ENCODE measurements at places on chromosomes 6 and 20.

DNA sequence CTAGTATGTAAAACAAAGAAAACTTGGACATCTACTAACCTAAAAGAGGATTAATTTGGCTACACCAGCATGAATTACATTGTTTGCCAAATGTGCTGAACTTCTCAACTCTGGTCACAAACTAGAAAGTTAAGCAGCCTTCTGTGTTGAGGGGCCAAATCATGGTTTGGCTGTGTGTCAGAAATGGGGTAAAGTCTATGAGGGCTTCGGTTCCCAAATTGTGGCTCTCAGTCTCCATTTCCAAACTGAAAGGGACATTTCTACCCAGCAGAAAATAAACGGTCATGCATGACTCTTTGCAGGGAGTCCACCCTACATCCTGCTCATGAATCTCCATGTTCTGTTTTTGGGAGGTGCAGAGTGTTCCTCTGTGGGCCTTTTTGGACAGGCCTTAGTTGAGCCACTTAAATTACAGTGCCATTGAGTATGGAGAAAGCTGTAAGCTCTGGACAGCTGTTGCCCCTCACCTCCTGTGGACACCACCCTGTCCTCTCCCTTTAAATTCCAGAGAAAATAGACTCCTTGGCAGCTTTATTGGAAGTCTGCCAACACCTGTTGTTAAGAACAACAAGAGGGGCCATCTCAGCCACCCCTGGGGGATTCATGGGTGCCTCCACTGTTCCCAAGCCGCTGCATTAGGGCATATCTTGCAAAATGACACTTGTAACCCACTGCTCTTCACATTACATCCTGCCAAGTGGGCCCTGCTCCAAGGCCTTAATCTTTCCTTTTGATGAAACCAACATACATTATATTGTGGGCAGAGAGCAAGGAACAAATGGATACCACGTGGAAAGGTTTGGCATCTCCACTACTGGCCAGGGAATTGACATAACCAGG is 27.5 kb upstream of the SNRPC start:
- DNase-seq: no peak

DNA sequence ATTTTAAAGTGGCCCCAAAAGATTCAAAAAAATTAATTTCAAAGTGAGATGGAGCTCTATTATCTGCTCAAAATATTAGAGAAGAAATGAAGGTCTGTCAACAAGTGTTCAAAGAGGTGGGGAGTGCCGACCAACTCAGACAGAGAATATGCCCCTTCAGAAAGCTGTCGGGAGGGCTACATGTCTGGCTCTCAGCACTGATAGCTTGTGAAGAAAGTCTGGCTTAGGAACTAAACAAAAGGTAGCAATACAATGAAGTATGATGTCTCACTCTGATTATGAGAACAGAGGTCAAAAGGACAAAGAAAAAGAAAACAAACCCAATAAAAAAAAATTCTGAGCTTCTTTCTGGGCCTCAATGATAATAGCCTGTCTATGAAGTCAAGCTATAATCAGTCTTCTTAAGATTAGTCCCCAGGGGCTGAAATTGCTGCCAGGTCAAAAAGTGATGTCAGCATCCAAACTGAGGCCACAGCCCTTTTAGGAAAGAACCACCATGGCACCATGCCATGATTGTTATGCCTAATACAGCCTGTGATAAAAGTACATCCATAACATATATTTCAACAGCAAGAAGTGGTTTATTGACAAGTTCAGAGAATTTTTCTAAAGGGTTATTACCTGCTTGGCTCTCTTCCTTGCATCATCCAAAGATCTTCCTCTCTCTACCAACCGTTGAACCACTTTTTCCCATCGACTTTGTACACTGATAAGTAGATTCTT is 150.9 kb downstream of the DST start:
- DNase-seq: no peak

GRCh38 chr6:84581494-84582259 is 182.7 kb downstream of the TBX18 start:
- DNase-seq: no peak

- no peak for DNase-seq
Observed at GRCh38 chr6:44217332-44218143, 812 bp downstream of the MYMX start.

DNA sequence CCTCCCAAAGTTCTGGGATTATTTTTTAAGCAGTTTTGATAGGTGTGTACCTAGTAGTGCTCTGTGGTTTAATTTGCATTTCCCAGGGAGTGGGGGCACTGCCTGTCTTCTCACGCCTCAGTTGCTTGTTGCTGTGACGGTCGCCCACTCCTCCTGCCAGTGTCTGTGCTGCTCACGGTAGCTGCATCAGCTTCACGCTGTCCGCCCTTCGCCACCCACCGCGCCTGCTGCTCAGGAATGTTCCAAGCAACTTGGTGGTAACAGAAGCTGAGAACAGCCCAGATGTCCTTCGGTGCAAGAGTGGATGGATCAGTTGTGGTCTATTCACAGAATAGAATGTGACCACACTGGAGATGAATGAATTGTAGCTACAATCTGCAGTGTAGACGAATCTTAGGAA is 22.9 kb downstream of the DNAJC5 start:
- DNase-seq: no peak

GRCh38 chr6:125188037-125188436 is 34.5 kb downstream of the TPD52L1 start:
- DNase-seq: no peak

DNA sequence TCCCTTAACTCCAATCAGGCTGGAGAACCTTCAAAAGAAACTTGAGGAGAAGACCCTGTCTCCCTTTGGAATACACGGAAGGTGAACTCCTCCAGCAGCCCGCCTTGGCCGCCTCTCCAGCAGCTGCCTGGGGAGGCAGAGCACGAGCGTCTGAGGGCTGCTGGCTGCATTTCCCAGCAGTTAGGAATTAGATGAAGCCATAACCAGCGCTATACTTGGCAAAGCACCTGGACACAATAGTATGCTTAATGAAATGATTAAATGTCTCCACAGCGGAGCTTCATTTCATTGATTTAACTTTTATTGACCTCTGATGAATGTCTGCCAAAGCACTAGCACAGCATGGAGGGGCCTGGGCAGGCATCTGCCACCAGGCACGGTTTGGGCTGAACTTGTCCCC is 73.5 kb downstream of the TMEM242 start:
- DNase-seq: no peak

GRCh38 chr6:78611102-78611620 is 256.2 kb upstream of the IRAK1BP1 start:
- DNase-seq: no peak

DNA sequence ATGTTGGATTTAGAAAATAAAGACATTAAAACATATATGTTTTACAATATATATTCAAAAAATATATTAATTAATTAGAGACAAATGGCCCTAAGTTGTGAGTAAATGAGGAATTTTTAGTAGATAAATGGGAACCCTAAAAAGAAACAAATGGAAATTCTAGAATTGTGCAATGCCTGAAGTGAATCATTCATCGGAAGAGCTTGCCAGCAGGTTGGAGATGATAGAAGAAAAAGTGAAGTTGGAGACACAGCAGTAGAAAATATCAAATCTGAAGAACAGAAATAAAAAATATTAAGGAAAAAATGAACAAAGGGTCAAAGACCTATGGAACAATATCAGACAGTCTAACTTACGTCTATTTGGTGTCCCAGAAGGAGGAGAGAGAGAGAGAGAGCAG is 109.4 kb upstream of the NEDD9 start:
- DNase-seq: no peak

- DNase-seq: no peak
Observed at GRCh38 chr6:118881440-118882313, 12.3 kb upstream of the ASF1A start.

- no peak for DNase-seq
Observed at GRCh38 chr20:58659841-58660240, 8.8 kb downstream of the STX16 start.

- DNase-seq: no peak
Observed at GRCh38 chr6:7505189-7505699, 36.2 kb upstream of the DSP start.

- DNase-seq: no peak
Observed at GRCh38 chr6:154901876-154902552, 93.1 kb upstream of the TIAM2 start.

DNA sequence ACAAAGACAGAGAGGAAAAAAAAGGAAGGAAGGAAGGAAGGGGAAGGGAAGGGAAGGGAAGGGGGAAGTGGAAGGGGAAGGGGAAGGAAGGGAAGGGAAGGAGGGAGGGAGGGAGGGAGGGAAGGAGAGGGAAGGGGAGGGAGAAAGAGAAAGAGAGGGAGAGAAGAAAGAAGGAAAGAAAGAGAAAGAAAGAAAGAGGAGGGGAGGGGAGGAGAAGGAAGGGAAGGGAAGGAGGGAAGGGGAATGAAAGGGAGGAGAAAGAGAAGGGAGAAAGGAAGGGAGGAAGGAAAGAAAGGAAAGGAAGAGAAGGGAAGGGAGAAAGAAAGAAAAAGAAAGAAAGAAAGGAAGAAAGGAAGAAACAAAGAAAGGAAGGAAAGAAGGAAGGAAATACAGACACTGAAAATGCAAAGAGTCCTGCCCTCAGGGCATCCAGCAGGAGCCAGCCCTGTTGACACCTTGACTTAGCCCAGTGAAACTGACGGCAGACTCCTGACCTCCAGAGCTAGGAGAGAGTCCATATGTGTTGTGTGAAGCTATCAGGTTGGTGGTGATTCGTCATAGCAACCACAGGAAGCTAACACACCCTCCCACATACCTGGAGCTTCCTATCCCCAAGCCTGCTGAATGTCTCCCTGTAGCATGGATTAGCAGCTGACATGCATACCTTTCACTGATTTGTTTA is 58.7 kb upstream of the SULF2 start:
- no peak for DNase-seq

DNA sequence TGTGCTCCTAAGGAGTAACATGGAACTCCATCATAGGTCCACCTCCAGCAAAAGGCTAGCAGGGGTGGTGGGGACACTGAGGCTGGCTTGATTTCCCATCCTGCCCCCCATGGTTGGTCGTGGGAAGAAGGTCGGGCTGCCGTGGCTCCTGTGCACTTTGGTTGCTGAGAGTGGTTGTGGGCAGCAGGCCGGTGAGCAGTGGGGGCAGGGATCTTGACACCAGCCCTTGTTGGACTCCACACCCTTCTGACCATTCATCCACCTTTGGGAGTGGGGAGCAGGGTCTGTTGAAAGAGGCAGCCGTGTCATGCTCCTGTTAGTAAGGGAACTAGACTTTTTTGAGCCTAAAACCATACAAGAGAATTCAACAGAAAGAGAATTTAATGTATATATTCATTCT is 175.2 kb downstream of the ARID1B start:
- no peak for DNase-seq

DNA sequence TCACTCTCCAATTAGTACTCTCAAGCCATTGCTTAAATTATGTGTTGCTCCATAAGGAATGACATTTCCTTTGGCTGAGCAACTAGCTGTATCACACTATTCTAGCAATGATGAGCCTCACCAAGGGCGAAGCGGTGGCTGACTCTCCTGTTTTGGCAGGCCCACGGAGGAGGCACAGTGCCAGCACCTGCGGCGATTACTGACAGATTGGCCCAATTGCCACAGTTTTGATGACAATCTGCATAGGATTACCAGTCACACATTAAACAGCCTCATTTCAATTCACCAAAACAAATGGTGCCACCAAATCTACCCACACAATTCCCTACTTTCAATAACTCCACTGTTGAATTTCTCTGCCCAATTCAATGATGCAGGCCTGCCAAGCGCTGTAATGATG is 286.9 kb downstream of the PTPRK start:
- no peak for DNase-seq

GRCh38 chr6:118663993-118664985 is 12.9 kb upstream of the CEP85L start:
- DNase-seq: no peak

- DNase-seq: no peak
Observed at GRCh38 chr6:14984519-14984853, 261.4 kb upstream of the JARID2 start.

DNA sequence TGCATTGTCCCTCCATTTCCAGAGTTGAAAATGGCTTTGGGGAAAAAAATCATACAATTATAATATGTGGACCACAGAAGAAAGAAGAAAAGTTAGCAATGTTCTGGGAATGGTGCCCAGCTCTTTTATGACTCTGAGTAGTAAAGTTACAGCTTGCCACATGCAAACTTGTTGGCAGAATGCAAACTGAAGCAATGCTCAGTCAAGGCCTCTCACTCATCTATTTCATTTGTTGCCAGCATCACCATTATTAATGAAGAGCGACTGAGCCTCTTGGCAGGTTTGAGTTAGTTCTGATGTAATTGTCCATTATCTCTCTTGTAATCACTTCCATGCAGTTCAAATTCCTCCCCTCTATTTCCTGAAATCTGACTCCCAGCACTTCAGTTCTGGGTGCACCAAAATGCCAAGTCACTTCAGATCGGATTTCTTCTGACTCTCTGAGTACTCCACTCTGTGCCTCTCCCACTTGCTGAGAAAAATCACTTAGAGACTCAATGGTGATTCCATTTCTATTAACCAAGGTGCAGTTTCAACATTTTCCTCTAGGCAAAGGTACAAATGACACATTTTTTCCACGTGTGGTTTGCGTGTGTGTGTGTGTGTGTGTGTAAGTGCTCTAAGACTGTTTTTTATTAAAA is 154.4 kb upstream of the STMND1 start:
- DNase-seq: peak; percentile 2

DNA sequence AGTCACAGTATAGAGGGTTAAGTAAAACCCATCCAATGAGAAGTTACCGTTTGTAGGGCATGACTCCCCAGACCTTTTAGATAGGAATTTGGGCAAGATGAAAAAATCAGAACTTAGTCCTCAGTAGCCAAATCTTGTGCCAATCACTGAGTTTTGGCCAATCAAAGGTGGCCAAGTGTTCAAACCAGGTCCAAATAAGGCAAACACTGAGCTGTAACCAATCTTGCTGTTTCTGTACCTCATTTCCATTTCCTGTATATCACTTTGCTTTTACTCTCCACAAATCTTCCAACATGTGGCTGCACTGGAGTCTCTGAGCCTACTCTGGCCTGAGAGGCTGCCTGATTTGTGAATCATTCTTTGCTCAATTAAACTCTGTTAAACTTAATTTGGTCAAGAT is 81.8 kb upstream of the GPR6 start:
- DNase-seq: no peak

DNA sequence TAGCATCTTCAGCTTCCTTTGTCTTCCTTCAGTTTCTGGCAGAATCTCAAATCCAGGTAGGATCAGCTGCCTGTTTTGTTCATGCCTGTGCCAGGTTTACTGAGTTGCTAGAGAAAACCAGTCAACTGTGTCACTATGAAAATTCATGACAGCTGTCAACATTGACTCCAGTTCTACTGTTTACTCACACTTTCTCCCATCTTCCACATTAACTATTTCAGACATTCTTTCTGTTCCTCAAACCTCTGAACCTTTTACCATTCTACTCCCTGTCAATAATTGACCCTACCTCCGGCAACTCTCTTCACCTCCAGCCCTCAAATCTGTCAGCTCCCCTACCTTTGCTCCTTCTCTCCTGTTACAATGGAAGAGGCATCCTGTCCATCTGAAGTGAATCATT is 8.5 kb downstream of the ENPP4 start:
- no peak for DNase-seq

DNA sequence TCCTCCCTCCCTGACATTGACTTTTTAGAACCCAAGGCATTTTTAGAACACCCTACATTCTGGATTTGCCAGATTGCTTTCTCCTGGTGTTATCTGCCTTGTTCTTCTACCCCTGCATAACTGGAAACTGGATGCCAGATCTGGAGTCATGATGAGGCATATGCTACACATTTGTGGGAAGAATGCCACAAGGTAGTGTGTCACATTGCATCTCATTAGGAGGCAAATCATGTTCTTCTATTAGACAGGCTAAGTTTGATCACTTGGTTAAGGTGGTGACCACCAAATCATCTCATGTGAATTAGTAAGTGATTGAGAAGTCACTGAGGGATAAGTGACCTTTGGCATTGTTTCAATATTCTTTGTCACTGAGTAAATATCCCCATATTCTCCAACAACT is 12.9 kb upstream of the NKX2-2 start:
- no peak for DNase-seq

- no peak for DNase-seq
Observed at GRCh38 chr6:107230448-107230847, 115.1 kb upstream of the BEND3 start.
